AG04450 (cell line): ENCODE measurements at places on chromosomes 3 and 15.
A peak's percentile ranks its signal among the peaks of the same experiment; 100 is the strongest.

DNA sequence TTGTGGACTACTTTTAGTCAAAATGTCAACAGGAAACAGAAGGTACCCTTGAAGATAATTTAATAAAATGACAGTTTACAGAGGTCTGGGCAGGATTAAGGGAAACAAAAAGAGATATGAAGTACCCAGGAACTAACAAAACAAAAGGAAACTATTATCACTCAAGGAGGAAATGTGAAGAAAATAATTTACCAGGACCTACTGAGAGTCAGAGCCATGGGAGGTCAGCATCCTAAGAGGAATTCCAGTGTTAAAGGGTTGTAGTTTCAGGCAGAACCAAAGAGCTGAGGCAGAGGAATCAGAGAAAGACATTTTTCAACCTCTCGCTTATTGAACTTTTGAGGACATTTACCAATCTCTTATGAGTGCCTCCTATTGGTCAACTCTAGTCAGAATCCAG, 408.9 kb upstream of the CBLB start:
- DNase-seq = no peak

DNA sequence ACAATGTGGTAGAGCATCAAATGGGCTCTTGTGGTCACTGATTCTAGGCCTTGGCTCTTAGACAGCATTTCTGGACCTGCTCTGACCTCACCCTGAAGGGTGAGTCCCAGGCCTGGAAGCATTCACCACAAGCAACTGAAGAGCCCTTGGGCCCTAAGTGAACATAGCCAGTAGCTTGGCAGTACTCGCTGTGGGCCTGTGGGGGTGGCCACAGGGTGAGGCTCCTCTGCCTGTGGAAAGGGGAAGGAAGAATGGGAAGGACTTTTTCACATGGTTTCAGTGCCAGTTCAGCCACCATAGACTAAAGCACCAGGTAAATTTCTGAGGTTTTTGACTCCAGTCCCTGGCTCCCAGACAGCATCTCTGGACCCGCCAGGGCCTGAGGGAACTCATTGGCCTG, 5.1 kb upstream of the ZSCAN2 start:
- DNase-seq = no peak

DNA sequence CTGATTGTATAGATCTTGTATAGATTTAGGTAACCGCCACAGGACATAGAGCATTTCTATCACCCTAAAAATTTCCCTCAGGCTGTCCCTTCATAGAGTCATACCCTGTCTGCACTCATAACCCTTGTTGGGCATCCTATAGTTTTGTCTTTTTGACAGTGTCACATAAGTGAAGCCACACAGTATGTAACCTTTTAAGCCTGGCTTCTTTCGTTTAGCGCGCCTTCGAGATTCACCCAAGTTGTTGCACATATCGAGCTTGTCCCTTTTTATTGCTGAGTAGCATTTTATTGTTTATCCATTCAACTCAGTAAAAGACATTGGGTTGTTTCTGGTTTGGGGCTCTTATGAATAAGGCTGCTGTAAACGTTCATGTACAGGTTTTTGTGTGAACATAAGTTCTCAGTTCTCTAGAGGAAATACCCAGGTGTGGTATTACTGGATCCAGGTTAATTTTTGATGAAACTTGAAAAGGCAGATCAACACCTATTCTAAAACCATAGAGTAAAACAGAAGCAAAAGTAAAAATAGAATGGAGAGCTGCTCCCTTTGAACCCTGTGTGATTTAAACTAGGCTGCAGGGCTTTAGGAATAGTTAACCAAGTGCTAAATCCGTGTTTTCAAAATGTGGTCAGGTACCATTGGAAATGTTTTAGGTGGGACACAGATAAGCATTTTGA, 49.5 kb downstream of the CD86 start:
- no peak for DNase-seq

DNA sequence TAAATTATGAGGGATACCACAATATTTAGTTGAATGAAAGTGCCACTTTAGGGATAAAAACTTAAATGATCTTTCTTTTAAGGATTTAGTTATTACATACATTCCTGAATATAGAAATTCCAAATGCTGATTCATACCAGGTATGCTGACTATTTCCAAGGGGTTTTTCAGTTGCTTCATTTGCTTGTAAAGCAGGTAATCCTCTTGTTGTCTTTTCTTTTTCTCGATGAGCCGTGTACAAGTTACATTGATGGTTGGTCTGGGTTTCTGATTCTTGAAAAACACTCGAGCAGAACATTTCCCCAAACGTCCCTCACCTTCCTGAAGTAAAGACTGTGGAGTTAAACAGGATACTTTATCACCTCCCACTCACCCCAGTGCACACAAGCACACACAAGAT, 21.7 kb downstream of the RARRES1 start:
- DNase-seq = no peak

DNA sequence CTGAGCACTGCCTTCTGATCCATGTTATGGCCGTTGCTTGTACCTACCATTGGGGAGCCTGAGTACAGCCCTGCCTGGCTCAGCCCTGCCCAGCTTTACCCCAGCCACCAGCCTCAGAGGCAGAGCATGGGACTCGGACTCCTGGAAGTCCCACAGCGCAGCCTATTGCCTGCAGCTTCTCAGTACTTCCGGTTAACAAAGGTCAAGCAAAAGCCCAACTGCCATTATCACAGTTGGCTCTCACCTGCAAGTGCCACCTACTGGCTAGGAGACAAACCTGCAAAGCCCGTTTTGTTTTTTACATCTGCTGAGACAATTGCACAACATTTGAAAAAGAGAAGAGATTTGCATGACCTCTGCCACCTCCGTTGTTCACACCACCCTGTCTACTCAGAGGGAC, 1081.7 kb downstream of the NAALADL2 start:
- no peak for DNase-seq

- no peak for DNase-seq
Measured at GRCh38 chr3:40302784-40303183, 6.7 kb upstream of the EIF1B start.

GRCh38 chr3:192422997-192423342, 304.4 kb downstream of the FGF12 start:
- no peak for DNase-seq

DNA sequence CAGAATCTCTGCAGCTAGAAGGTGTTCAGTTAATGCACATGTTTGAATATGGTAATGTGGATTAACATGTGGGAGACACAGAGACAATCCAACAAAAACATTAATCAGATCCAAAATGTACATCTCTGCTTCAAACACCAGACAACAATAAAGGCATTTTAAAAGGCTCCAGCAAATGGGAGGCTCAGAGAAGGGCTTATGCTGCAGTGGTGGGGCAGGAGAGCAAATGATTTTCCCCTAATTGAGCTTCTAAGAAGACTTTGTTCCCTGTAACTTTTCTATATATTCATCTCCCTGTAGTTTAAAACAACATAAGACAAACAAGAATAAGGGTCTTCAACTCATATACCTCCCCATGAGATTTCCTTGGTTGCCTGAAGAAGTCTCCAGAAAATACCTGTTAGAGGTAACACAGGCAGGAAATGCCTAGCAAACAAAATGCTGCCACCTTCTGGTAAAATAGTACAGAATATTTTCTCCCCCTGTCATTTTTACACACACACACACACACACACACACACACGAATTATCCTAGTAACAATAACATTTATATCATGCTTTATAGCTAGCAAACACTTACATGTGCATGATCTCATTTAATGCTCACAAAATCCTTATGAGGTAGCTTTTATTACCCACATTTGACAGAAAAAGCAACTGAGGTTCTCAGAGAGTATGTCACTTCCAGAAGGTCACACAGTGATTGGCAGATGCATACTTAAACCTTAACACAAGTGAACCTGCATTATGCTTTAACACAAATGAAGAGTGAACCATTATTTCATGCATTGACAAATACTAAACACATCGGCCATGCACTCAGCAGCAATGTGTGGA, 123.4 kb upstream of the MB21D2 start:
- DNase-seq = peak; percentile 13

- DNase-seq = no peak
Measured at GRCh38 chr3:170179432-170179831, 2.1 kb downstream of the PHC3 start.

GRCh38 chr15:101139986-101140696, 111.7 kb downstream of the CHSY1 start:
- DNase-seq = no peak

- DNase-seq = no peak
Measured at GRCh38 chr3:12444582-12445471, 39.5 kb upstream of the TSEN2 start.

GRCh38 chr3:71956716-71957115, 171.8 kb upstream of the PROK2 start:
- no peak for DNase-seq

DNA sequence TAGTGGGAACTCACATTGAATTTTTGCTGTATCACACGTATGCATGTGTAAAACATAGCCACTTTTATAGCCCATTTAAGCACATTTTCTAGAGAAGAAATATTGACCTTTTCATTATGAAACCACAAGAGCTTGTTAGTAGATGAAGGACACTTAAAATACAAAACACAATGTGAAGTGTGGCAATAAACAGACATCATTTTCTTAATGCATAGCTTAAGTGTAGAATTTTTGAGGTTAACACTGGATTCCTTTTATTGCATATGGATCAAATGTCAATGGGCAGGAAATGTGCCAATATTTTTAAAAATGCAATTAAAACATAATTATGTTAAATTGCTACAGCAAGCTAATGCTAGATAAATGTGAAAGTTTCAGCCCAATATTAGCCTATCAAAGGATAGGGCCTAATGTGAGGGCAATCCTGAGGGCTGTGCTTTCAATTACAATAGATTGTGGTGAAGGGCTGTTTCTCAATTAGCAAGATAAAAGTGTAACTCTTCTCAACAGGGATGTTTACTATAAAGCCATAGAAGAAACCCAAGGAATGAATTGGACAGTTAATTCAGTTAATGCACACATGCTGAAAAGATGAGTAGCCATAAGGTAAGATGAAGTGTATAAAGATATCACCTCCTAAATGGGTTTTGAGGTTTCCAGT, 489.0 kb upstream of the CDIN1 start:
- no peak for DNase-seq

- peak; percentile 21 for DNase-seq
Measured at GRCh38 chr3:53806182-53807116, 39.8 kb downstream of the CHDH start.

GRCh38 chr15:34755419-34755773, 598 bp upstream of the GJD2 start:
- DNase-seq = no peak

- peak; percentile 92 for DNase-seq
Measured at GRCh38 chr15:71278989-71279756, 163.9 kb downstream of the THSD4 start.

GRCh38 chr3:101861212-101861788, 12.0 kb downstream of the NFKBIZ start:
- no peak for DNase-seq

DNA sequence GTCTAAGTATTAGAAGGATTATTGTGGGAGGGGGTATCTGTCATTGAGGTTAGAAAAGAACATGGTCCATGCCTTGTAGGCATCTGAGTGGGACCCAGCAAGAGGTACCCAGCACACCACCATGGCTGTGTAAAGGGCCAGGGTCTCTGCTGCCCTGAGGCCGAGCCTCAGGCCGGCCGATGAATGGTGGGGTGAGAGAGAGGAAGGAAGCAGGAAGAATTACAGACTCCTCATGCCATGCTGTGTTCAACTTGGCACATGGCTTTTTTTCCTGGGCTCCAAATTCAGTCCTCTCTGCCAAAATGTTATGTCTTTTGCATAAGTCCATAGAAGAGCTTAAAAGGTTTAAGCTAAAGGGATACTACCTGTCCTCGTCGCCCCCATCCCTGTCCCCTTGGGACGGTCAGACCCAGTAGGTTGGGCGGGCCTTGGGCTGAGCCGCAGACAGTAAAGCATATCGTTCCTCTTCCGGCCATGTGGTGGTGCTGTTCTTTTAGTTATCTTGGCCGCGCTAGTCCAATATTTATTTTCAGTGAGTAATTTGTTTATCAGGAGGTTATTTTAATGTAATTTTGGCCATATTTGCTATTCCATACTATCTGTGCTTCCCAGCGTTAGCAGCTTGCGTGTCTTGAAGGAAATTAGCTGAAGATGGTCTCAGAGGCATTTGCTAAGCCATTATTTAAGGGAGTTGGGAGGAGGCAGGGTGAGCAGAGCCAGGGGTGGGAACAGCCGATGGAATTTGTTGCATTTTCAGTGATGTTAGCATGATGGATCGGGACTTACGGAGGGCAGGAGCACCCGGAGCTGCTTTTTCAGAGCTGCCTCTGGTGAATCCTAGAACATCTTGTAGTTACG, 152.4 kb downstream of the AGBL1 start:
- no peak for DNase-seq

GRCh38 chr15:71706461-71707229, 103.7 kb upstream of the NR2E3 start:
- DNase-seq = no peak

DNA sequence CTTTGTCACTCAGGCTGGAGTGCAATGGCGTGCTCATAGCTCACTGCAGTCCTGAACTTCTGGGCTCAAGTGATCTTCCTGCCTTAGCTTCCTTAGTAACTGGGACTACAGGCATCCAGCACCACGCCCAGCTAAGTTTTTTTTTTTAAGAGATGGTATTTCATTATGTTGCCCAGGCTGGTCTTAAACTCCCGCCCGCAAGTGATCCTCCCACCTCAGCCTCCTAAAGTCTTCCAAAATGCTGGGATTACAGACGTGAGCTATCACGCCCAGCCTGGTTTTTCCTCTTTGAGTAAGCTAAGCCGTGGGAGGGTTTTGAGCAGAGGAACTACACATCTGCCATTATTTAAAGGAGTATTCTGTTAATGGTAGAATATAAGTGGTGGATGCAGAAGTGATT, 7.4 kb upstream of the LRRFIP2 start:
- DNase-seq = no peak

DNA sequence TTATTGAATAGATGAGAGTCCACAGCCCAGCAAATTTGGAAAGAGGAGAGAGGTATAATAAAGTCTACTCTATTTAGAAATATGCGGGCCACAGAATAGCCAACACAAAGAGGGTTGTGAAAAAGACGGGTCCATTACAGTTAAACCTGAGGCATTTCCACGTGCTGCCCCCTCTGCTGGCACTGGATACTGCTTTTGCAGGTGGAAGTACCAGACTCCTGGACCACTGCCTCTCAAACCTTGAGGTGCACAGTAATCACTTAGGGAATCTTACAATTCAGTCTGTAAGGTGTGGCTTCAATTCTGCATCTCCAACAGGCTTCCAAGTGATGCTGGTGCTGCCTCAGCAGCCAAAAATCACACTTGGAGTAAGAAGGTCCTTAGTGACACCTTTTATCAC, 3.0 kb upstream of the TFDP2 start:
- no peak for DNase-seq

- DNase-seq = no peak
Measured at GRCh38 chr3:105877336-105877910, 8.6 kb upstream of the CBLB start.

GRCh38 chr15:55829826-55830225, 86.9 kb upstream of the PRTG start:
- no peak for DNase-seq

DNA sequence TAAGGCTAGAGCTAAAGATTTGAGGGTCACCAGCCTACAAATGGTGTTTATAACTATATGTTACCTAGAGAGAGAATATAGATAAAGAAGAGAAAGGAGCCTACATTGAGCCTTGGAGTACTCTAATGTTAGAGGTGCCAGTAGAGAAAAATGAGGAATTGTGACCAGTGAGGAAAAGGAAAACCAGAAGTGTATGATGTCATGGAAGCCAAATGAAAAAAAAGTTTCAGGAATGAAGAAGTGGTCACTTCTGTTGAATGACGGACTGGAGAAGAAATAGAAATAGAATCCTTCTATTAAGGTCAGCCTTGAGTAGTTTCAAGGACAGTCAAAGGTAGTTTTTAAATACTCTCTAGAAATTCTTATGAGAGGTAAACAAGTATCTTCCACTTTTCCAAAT, 51.2 kb upstream of the MLF1 start:
- no peak for DNase-seq

- no peak for DNase-seq
Measured at GRCh38 chr3:184652465-184652864, 59.4 kb downstream of the MAGEF1 start.
